NCI-H2081 (cell line): ENCODE measurements at places on chromosomes 3 and 15.

DNA sequence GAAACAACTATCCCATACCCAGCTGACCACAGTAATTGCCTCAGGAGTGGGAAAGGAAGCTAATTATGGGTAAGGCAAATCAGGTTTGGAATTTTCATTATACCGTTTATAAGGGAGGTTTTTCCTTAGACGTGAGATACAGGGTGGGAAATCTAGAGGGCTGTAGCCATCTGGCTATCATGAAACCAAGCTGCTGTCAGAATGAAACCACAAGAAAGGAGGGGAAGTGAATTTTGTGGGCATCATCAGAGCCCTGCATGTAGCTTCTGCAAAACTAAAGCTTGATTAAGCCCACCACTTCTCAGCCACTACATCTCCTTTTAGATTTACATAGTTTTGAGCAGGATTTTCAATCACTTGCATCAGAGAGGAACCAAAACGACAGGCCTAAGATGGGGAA is 893.5 kb downstream of the TUSC7 start:
- no peak for DNase-seq

DNA sequence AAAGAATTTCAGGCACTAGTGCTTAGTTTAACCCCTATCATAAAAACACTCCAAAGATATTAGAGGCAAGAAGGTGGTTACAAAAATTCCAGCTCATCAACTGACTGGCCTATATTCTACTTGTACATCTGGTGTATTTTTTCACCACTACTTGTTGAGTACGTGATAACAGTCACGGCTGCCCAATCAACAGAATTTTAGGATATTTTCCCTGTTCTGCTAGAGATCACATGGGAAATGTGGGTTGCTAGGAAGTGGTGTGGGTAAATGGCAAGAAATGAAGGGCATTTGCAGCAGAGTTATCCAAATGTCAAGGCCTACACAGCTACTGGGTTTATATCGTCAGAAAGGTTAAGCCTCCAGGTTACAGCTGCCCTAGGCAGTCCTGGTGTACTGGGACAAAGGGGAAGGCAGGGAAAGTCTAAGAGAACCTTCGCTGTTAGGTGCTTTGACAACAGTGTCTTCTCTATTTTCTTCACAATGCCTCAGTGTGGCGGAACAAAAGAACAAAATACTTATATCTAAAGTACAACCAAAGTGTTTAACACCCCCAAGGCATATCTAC is 81.9 kb downstream of the FMN1 start:
- DNase-seq: no peak

- no peak for DNase-seq
These were observed 1.3 kb upstream of the TP63 start for GRCh38 chr3:189629803-189630455.

DNA sequence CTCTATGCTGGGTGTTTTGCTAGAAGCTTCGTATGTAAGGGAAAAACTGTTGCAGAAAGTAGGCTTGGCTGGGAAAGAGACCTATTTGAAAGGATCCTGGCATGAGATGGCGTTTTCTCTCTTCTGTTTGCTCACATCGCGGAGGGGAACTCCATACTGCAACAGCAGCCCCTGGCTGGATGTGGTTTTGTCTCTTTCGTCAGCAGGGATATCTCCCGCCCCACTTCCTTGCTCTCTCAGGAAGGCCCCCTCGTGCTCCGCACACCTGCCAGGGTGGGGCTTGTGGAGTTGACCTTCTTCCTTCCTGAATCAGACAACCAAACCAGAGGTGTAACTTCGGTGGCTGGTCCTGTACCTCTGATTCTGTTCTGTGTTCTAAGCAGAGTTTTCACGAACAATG is 26.4 kb upstream of the MYZAP start:
- peak; percentile 26 for DNase-seq

GRCh38 chr15:83285979-83286553 is 1.6 kb upstream of the BNC1 start:
- DNase-seq: no peak
